A673 (cell line): ENCODE measurements at places on chromosomes 2 and 18. TPM values are rescaled to one million over a fixed set of nuclear protein-coding genes. Genes with fewer than 3 reads are reported as not detected.

DSG3 gene
- total RNA-seq: 0.04 TPM in 1 of 2 replicates, not detected in the other

IL37 gene
- not detected in 2 replicates for total RNA-seq

CFC1B gene
- total RNA-seq: not detected in 2 replicates

DNAH7 gene
- 0.95 and 1.9 TPM in 2 replicates for total RNA-seq

OR6B2 gene
- not detected in 2 replicates for total RNA-seq

- no peak for DNase-seq
These were observed 143.6 kb downstream of the RNF144A start for GRCh38 chr2:7060631-7061449.

GRCh38 chr2:12176623-12177454 is 430.4 kb downstream of the LPIN1 start:
- DNase-seq: no peak

GRCh38 chr18:25516121-25516520 is 164.2 kb upstream of the ZNF521 start:
- no peak for DNase-seq

- peak; percentile 11 for DNase-seq
These were observed 1096.1 kb upstream of the NXPH2 start for GRCh38 chr2:139876321-139876720.

GRCh38 chr18:55982992-55983391 is 395.0 kb upstream of the TCF4 start:
- DNase-seq: no peak
